ENCODE measurements at places on chromosomes 2 and 18.

- DNase-seq = no peak
These were observed 190.4 kb downstream of the CELF4 start for GRCh38 chr18:37375181-37375580.

DNA sequence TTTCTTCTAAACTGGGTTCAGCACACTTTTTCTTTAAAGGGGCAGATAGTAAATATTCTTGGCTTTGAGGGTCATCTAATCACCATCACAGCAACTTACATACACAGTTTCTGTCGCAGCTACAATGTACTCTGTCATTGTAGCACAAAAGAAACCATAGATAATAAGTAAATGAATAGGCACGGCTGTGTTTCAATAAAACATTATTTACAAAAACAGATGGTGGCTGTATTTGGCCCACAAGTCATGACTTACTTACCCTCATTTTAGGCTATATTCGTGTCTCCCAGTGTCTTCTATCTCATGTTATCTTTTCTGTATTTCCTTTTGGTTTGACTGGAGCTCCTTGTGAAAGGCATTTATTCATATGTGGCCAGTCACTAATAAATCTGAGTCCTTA is 168.3 kb downstream of the MAP2 start:
- DNase-seq = no peak

GRCh38 chr2:217950401-217950871 is 52.4 kb downstream of the TNS1 start:
- DNase-seq = no peak

DNA sequence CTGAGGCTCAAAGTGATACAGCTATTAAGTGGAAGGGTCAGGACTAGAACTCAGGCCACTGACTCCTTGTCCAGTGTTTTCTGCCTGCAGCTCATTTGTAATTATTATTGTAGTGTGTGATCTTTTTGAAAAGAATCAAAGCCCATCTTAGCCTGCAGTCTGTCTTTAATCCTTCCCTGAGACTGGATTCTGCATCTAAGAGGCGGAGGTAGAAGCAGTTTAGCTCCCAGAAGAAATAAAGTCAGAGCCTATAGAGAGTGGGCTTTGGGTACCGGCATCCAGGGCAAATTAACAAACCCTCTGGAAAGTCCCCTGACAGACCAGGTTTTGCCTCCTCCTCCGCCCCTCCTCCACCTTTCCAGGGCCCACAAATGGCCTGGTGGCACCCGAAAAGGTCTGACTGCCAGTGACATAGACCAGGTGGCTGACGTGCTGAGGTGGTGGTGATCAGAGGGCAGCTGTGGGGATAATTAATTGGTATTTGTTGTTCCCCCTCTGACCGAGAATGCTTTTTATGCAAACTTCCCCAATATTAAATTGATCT is 2.2 kb upstream of the RAX start:
- no peak for DNase-seq

GRCh38 chr2:45007961-45008295 is 1.3 kb downstream of the SIX2 start:
- no peak for DNase-seq

- DNase-seq = no peak
These were observed 334.9 kb downstream of the CYP26B1 start for GRCh38 chr2:71812736-71813135.

- DNase-seq = no peak
These were observed 28.6 kb downstream of the EPG5 start for GRCh38 chr18:45938488-45938935.

GRCh38 chr2:239116456-239117246 is 268.8 kb downstream of the TWIST2 start:
- DNase-seq = no peak

GRCh38 chr2:71815701-71816474 is 331.8 kb downstream of the CYP26B1 start:
- DNase-seq = no peak

GRCh38 chr18:80105369-80106167 is 3.5 kb upstream of the ADNP2 start:
- no peak for DNase-seq

- no peak for DNase-seq
These were observed 22.1 kb downstream of the TNP1 start for GRCh38 chr2:216837740-216838139.

DNA sequence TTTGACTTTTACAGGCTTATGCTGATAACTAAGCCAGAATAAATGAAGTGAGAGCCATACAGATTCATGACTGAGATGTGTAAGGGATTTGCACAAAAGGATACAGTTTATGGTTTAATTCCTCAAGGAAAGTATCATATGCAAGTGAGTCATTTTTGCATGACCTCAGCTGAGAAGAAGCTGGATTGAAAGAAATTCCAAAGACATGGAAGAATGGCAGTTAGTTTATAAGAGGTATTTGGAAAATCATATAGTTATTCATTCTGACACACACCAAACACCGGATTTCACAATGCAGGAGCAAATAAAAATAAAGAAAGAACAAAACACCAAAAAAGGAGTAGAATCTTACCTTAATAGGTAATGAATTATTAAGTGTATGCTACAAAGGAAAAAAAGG is 83.2 kb upstream of the RND3 start:
- no peak for DNase-seq

- no peak for DNase-seq
These were observed 24.8 kb downstream of the NCOA1 start for GRCh38 chr2:24515831-24516230.

DNA sequence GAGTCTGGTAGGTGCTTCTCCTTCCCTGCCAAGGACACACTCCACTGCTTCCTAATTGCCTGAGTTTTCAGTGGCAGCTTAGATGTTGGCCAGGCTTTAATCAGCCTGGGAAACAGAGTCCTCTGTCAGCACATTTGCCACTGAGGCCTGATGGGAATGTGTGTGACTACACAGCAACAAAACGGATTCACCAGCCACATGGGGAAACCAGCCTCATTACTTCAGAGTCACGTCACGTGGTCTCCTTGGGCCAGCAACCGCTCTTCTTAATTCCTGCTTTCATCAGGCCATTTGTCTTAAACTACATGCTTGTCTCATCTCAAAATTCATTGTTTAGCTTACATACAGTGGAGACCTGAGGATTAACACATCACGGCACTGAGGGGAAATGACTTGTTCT is 93.9 kb upstream of the LTBP1 start:
- DNase-seq = no peak

All from activated CD4-positive, alpha-beta T cell treated with anti-CD3 and anti-CD28 coated beads, Interleukin-2, amount 50 U/mL, for 1 hour (primary cell).